NCI-H187 (cell line): ENCODE measurements at places on chromosomes 11 and 22.

DNA sequence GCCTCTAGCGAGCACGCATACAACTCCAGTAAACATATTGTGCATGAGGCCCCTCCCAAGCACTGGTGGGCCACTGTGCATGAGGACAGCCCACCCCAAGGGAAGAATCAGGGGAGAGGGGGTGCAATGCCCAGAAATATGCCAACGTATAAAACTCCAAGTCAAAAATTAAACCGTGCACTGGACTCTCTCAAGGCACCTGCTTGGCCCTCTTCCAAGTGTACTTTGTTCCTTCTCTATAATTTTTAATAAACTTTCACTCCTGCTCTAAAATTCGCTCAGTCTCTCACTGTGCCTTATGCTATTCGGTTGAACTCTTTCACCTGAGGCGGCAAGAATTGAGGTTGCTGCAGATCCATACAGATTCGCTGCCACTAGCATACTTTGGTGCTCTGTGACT, 465.3 kb upstream of the TENM4 start:
- no peak for DNase-seq

DNA sequence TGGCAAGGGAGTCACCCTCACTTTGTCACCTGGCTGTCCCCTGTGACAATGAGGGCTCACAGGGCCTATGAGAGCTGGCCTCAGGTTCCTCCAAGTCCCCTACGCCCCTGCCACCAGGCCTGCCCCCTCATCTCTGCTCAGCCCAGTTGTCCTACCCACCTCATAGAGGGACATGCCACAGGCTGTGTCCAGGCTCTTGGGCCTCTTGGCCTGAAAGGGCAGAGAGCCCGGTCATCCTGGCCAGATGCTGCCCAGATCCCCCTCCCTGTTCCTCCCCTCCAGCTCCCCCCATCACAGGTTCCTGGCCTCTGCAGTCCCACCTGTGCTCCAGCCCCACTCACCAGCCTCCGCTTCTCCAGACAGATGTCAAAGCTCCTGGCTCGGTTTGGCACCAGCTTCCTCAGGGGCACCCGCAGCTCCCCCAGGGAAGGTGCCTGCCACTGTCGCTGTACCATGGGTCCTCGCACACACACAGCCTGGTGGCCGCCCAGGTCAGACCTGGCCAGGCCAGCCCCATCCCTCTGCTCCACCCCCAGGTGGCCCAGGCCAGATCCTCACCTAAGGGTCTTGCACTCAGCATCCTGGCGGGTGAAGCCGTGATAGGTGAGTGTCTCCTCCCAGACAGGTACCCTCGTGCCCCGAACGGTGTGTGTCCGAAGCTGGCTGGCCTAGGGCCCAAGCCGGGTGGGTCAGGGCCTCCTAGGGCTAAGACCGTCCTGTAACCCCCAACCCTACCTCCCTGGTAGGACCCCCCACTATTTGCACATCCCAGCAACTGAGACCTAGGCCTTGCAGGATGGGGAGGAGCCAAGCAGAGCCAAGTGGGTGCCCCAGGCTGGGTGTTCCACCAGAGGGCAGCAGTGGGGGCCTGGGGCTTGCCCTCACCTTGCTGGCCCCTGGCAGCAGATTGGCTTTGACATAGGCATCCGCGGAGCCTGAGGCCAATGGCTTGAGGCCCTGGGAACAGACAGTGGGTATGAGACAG, 8.3 kb downstream of the NDUFV1 start:
- DNase-seq = no peak

DNA sequence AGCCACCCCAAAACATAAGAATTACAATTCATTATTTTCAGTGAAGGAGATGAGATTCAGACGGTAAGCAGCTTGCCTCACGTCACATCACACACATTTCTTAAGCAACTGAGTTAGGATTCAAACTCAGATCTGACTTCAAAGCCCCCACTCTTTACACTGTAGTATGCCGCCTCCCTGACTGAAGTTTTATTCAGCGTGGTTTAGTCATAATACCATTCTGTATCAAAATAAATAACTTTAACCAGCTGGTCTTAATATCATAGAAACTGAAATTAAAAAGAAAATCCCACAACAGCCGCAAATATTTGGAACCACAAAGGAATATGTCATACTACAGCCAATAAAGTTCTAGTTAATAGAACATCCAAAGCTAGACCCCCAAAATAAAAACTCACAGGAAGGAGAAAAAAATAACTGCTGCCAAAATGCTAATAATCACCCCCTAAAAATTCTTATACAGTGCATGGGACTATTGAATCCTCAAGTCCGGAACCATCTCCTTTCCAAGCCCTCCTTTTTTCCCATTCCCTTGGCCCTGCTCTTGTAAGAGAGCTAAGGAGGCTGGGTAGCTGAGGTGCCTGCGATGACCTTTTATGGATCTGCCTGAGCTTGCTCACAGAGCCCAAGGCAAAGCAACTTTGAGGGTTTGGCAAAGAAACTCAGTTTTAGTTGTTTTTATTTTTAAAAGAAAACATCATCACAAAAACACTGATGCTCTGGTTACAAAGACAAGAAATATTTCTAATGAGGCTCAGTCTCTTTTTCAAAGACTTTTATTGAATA, 334.5 kb downstream of the TTC28 start:
- no peak for DNase-seq

- DNase-seq = no peak
These were observed 8.6 kb downstream of the DNHD1 start for GRCh38 chr11:6505577-6506240.

DNA sequence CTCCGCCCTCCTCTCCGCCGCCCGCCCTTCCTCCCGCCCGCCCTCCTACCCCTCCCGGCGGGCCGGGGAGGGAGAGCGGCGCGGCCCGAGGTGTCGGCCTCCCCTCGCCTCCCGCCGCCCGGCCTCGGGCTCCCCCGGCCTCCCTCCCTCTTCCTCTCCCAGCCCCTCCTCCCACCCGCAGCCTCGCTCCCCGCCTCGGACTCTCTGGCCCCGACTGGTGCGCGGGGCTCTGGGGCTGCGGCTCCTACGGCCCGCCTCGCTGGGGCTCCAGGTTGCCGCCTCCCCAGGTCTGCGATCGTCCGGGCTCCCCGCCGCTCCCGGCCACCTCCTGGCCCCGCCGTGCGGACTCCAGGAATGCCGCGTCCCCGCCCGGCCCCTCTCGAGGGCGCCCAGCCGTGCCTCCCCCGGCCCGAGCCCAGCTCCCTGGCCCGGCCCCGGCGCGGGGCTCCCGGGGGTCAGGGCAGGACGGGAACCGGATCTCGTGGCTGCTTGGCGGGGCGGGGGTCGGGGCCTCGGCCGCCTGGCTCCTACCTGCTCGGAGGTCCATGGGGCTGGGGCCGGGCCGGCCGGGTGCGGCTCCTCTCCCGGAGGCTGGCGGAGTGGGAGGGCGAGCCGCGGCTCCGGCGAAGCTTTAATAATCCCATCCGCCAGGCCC, at the start of gene CLCF1:
Gene CLCF1, minus strand, starts transcription at position 606 of the 655 bp plus-strand sequence. Its CDS starts 59 bp downstream, at position 547.
- no peak for DNase-seq

DNA sequence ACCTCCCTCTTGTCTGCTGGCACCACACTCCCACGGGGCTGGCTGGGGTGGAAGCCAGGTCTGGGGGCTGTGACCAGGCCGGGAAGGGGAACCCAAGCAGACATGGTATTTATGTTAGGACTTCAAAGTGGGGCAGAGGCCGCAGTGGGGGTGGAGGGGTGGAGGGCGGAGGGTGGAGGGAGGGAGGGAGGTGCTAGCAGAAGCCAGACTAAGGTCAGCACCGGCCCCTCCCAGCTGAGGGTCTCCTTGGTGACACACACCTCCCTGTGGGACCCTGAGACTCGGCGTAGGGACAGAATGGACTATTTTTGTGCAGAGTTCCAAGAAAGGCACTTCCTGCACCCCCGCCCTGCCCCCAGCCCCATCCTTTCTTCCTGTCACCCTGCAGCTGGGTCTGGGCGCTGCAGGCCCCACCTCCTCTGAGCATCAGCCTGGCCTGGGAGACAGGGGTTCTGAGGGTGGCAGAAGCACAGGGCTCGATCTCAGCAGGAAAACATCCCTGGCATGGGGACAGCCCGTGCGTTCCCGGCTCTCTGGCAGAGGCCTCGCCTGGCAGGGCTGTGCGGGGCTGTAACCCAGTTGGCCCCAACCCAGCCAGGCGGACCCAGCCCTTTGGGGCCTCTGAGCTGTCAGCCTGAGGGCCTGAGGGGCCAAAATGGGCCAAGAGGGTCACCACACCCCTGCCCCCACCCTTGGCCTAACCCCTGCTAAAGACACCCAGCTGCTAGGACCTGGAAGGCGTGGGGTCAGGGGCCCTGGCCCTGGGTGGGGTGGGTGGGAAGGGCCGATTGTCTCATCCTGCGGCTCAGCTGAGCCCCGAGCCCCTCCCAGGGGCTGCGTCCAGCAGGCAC, 9.6 kb upstream of the CD248 start:
- DNase-seq = no peak
